ENCODE measurements at places on chromosomes 1 and 21.

DNA sequence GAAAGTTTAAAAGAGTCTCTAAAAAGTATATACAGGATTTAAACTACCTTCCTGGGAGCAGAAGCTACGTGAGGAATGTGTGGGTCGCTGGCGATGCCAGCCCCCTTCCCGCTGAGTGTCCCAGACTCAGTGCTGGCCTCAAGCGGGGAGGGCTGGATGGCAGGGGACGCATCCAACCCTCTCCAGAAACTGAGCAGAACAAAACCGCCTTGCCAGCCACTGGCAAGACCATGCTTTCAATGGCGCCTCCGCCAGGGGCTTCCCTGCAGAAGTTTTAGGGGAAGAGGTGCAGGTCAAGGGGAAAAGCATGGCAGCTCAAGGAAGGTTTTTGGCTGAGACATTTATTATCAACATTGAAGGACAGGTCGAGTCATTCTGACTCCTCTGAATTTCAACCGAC, 26.1 kb downstream of the NADK start:
- no peak for DNase-seq

GRCh38 chr1:61839679-61840078, 97.4 kb downstream of the PATJ start:
- DNase-seq, result no peak

- DNase-seq, result no peak
These were observed 11.8 kb downstream of the TMEM240 start for GRCh38 chr1:1528301-1529267.

DNA sequence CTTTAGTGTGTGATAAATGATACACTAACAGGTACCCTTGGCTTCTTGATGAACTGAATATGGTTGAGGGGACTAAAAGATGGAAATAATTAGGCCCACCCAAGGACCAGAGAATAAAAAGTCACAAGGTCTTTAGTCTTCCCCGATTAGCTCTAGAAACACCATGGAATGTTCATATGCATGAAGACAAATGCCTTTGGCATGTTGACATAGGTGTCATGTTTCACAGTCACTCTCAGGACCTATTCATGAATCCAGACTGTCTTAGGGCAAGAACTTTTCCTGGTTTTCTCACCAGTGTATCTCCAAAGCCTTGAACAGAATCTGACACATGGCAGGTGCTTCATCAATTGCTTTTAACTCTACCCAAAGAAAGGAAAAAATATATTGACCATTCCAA, 412.8 kb downstream of the AJAP1 start:
- no peak for DNase-seq

GRCh38 chr1:72010094-72010431, 272.3 kb downstream of the NEGR1 start:
- DNase-seq, result no peak

DNA sequence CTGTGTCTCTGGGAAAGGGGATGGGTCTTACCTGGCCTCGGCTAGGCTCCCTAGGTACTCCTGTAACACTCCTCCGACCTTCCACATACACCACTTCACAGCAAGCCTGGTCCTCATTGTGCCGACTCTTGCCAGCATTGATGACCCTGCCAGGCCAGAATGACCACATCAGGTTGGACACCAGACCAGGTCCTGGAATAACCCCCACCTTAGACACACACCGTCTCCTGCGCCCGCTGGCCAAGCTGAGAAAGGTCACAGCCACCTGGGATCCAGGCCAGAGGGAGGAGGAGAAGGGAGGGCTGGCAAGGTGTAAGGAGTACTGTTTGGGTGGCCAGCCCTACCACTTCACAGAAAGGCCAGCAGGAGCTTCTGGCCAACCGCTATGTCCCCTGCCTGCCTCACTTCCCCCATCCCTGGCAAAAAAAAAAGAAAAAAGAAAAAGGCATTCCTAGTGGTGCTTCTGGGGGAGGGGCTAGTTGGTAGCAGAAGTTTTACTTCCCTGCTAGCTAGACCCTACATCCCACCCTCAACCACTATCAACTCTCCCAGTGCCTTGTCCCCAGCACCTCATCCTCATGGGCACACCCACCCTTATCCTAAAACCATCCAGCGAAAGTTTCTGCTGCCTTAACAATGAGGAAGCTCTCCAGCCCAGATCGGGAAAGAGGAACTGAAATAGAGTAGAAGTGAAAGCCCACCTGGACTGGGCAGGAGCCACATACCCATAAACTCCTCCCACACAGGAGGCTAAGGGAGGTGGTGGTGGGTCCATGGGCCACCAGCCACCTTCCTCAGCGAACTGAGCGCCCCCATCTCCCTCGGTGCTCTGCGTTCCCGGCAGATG, 1.4 kb downstream of the PPM1J start:
- no peak for DNase-seq

DNA sequence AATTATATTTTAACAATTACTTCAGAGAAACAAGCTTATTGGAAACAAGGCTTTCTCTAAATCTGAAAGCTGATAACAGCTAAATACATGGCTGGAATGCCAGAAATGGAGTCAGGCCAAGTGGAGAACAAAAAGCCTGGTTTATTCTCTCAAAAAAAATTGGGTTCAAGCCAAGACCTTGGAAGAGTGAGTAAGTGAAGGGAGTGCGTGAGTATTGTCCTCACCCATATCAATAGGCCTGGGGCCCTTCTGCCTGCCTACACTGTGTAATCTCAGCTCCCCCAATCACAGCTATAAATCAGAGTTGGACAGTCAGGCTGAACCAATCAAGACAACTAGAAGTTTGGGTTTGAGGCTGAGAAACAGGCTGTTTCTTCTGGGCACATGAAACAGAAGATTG, 7.4 kb downstream of the KYAT3 start:
- DNase-seq, result no peak
